ENCODE measurements at places on chromosomes 6 and 20.
A peak's percentile ranks its signal among the peaks of the same experiment; 100 is the strongest.

DNA sequence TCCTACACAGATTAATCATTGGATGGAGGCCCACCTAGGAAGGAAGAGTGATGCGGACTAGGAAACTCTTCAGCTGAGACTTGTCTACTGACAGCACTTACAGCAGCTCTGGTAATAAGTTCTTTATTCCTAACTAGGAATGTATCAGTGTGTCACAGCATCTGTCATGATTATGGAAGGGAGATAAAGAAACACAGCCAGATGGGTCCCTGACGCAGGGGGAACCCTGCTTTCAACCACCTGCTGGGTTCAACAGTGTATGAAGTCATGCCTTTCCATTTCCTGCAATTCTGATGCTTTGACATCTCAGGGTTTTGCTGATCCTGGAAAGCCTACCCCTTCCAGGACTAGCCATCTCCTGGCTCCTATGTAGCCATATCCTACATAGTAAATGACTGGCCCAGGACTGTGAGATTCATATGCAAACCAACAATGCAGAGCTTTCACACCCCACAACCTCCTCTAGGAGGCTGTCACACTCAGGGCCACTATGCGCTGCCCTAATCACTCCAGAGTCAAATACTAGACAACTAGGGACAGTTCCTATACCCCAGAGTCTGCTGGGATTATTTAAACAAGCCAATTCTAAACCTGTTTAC is 29.0 kb upstream of the MANEA start:
- DNase-seq: no peak

- DNase-seq: no peak
Measured at GRCh38 chr6:45759472-45759810, 256.2 kb downstream of the CLIC5 start.

- peak; percentile 78 for DNase-seq
Measured at GRCh38 chr6:24910961-24911725, 24.6 kb downstream of the RIPOR2 start.

DNA sequence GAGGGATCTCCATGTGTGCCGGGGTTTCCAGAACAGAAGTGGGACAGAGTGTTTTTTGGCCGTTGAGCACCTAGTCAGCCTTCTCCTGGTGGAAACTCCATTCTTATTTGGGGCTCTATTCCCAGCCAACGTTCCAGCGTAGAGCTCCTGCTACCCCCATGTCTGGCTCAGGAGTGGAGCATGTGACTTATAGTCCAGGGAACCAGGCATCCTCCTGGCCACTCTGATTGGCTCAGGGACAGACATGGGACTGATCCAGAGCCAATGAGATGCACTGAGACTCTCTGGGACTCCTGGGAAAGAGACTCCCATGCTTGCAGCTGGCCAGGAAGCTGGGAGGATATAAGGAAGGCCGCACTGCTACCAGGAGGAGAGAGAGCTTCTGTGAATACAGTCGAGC is 87.1 kb downstream of the SULF2 start:
- no peak for DNase-seq

- DNase-seq: no peak
Measured at GRCh38 chr6:143112084-143112768, 51.5 kb downstream of the AIG1 start.

GRCh38 chr20:63740627-63741353 is 1.2 kb downstream of the SLC2A4RG start:
- peak; percentile 91 for DNase-seq

DNA sequence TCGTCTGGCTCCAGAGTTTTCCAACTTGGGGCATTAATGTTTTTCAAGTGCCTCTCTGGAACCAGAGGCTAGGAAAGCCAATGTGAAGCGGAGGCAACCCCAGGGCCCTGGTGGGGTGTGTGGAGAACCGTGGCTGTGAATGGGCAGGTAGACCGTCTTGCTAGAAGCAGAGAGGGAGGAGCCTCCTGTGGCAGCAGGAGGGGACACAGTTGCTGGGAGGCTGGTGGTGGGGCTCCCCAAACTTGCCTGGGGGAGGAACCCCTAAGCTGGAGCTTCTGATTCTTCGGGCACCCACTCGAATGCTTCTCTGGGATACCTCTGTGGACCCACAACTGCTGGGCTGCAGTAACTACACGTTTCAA is 65.3 kb upstream of the APCDD1L start:
- no peak for DNase-seq

- no peak for DNase-seq
Measured at GRCh38 chr6:115882174-115882573, 178.5 kb downstream of the FRK start.

- DNase-seq: no peak
Measured at GRCh38 chr6:65004283-65004682, 702.7 kb downstream of the EYS start.

DNA sequence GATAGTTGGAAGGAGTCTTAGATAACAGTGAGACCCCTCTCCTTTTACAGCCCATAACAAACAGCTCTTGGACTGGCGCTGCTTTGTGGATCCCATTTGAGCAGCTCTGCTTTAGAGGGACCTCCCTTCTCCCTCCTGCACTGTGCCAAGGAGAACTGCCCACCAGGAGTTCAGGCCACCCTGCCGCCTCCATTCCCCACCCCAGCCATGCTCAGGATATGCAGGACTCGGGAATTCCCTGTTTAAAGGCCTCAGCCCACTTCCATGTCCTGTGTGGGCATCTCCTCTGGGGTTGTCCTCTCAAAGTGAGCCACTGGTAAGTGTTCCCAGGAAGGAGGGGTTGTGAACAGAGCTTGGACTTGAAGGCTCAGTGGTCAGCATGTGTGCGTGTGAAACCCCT is 312.6 kb upstream of the RNF24 start:
- DNase-seq: no peak

DNA sequence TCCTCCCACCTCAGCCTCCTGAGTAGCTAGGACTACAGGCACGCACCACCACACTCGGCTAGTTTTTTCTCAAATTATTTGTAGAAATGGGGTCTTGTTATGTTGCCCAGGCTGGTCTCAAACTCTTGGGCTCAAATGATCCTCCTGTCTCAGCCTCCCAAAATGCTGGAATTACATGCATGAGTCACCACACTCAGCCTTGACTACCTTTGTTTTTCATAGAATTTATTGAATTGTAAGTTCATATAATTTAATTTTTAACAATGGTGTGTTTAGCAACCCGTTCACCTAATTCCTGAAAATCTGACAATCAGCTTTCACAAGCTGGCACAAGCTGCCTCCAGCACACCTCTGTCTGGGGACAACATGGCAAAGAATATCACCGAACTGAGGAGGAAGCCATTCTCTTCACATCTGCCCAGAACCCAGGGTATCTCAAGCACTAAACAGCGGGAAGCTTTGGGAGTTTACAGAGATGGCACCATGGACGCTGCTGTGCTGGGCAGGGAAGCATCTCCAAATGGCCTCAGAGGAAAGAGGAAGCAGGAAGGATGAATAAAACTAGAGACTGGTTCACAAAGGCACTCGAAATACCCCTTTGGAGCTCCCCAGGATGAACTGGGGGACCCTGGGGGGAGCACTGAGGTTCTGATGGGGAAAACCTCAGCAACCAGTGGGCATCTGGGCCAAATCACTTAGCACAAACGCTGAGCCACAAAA is 2.9 kb downstream of the RIPOR3 start:
- no peak for DNase-seq

GRCh38 chr6:158437571-158437970 is 122.3 kb upstream of the TMEM181 start:
- no peak for DNase-seq

DNA sequence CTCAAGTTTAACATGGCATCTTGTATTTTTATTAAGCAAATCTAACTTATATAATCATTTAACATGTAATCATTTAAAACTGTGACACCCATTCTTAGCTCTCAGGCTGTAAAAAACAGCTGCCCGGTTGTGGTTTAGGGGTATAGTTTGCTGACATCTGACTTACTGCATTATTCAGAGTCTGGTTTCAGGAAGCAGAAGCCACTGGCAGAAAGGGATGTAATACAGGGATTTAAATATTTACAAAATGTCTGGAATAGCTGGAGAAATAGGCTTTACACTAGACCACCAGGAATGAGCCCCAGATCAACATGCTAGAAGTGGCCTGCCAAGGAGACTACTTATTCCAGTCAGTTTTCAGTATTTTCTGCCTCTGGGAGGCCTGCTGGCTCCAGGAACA is 421.1 kb downstream of the CD109 start:
- DNase-seq: no peak

GRCh38 chr20:1757606-1758512 is 100.3 kb upstream of the SIRPG start:
- DNase-seq: no peak

DNA sequence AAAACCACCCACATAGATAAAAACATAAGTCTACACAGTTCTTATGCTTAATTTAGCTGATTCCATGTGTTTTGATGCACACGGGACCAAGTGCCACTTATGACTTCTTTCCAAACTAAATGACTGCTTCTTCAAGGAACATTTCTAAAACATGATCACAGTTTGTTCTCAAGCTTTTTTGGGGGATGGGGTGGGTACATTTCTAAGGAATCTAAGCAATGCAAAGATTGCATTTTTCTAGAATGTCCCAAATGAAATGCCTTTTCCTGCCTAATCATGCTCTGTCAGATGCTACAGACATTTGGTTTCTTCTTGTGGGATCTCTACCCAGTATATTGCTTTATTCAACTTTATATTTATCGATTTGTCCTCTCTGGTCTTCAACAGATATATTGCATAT is 496.8 kb upstream of the JAG1 start:
- no peak for DNase-seq

DNA sequence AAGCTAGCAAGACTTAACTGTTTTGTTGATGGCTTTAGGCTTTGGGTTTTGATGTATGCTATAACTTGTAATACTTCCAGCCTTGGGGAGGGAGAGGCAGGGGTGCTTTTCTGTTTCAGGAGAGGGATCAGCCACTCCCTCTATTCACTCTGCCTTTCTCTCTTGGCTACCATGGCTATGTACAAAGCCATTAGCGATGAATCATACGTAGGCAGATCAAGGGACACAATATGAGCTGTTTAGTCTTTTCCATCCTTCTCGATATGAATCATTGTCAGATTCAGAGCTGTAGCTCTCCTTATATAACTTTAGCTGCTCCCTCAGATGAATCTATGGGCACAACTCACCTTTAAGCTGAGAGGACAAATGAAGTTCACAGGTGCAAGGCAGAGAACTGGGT is 230.6 kb downstream of the TSHZ2 start:
- no peak for DNase-seq

GRCh38 chr6:48701572-48701971 is 590.6 kb upstream of the PTCHD4 start:
- DNase-seq: no peak

GRCh38 chr6:108588586-108588985 is 27.9 kb downstream of the FOXO3 start:
- no peak for DNase-seq

- no peak for DNase-seq
Measured at GRCh38 chr6:24778121-24778520, 3.4 kb downstream of the GMNN start.

- DNase-seq: no peak
Measured at GRCh38 chr20:4550740-4551139, 171.0 kb upstream of the PRND start.

- DNase-seq: peak; percentile 63
Measured at GRCh38 chr6:107491138-107491609, 1.3 kb downstream of the SOBP start.

Data from lower lobe of right lung (tissue), 2 donors.